Astrocyte (in vitro differentiated cells and primary cell): ENCODE measurements at places on chromosomes 7 and 10.

DNA sequence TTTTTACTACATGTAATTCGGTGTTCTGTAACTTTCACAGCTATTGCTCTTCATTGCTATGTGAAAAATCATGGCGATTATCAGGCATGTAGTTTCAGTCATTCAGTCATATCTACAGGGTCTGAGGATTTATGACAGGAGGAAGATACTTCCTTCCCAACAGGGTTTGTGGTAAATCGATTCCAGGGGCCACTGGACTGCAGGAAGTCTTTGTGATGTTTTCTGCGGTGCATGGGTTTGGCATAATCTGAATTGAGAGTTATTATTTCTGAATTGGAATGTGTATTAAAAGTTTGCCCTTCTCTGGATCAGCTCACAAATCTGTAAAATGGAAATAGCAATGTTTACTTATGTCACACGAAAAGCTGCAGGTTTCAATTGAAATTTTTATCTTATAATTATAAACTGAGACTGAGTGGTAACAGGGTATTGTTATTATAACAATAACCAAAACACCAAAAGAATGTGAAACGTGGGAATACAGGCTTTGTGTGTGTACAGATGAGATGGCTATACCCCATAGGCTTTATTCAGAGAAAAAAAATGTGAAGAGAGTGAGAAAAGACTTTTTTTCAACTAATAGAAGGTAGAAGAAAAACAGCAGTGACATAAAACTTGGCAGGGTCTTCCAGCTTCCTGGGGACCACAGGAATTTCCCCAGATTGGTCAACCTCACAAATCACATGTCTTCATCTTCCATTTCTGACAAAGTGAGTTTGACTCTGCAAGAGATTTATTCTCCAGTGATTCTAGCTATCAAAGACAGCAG lies 307.7 kb upstream of the NFE2L3 start:
- peak; percentile 66 for DNase-seq

GRCh38 chr10:29229258-29229705 lies 59.6 kb upstream of the LYZL1 start:
- no peak for DNase-seq

- no peak for DNase-seq
Observed at GRCh38 chr10:129418496-129419225, 48.4 kb upstream of the MGMT start.

DNA sequence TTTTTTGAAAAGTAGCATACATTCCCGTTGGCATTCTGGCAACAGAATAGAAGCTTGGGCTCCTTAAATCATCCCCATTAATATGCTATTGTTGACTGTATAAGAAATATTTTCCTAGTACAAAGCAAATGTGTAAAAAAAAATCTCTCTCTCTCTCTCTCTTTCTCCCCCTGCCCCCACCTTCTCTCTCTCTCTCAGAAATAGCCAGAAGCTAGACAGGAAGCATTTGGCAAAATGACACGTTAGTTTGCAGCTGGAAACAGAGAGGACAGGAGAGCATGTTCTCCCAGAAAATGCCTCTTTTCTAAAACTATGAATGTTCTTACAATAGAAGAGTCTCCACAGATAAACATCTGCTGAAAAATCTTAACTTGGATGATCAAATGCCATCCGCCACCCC lies 59.6 kb upstream of the AKR1E2 start:
- DNase-seq: no peak

- no peak for DNase-seq
Observed at GRCh38 chr7:68362745-68363518, 1235.3 kb upstream of the AUTS2 start.

GRCh38 chr7:101155303-101155702 lies 1.0 kb downstream of the AP1S1 start:
- no peak for DNase-seq

- DNase-seq: peak; percentile 69
Observed at GRCh38 chr7:141045842-141046620, 27.8 kb upstream of the TMEM178B start.

DNA sequence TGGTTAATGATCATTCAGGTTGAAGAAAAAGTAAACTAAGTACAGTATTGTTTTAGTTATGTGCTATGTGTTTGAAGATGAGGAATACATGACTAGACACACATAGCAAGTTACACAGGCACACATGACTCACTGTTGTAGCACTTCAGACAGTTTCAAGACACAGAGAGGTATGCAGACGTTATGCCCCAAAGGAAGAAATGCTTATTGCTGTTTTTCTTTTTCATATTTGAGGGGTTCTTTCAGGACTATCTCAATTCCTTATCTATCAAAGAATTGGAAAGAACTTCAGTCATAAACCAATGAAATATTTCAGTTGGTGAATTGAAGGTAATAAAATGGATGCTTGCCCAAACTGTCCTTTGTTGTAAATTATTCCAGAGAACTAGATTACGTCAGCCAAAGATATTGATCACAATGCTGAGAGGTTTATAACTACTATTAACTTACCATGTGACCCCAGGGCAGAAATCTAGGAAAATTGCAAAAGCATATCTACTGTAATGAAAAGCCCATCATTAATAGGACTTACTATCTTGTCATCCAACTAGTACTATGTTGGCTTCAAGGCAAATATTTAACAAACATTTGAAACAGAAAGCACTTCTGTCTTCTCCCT lies 61.2 kb upstream of the CAPZA2 start:
- peak; percentile 93 for DNase-seq

DNA sequence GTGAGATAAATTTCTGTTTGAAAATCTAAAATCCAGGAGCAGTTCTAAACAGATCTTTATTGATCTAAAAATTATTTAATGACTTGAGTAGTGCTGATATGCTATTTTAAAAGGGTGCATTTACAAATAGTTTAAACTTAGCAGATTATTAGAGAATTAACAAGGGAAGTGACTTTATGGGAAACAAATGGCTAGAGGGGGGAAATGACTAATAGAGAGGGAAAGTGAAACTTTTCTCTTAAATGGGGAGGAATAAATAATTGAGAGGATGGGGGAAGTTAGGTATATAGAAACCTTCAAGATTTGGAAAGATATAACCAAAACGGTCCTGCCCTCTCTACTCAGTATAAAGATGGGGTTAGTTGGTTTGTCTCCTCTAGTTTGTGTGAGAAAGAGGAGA lies 90.1 kb upstream of the ARMC3 start:
- DNase-seq: no peak

- DNase-seq: no peak
Observed at GRCh38 chr10:12603766-12604470, 254.6 kb downstream of the CAMK1D start.

DNA sequence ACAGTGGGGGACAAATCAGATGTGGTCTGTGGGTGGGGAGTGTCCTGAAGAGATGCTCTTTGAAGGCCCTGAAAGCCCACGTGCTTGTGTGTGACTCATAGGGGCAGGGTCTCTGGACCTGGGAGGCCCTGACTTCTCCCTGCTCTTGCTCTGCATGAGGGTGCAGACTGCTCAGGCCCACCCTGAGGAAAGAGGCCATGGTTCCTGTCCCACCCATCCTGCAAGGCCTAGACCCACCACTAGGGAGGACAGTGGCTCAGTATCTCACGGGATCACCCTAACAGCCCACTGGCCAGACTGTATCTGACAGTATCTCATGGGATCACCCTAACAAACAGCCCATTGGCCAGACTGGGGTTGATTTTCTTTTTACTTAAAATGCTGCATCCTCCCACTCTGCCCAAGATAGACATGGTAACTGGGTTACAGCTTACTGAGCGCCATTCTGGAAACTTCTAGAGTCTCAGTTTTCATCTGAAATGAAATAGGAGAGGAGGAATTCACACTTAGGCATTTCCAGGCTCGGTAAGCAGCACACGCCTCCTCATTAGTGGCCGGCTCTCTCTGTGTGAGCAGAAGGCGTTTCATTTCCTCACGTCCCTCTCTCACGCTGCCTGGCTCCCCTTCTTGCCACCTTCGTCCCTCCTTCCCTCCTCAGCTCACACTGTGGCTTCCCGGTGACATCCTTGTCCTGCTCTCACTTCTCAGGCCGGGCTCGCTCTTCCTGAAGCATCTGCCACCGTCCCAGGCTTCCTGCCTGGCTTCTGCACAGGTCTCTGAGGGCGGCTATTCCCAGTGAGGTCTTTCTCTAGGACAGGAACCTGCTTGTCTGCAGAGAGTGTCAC lies 242.6 kb downstream of the GLRX3 start:
- DNase-seq: no peak

- DNase-seq: no peak
Observed at GRCh38 chr10:22992075-22992474, 64.2 kb downstream of the ARMC3 start.

GRCh38 chr10:71394926-71395562 lies 1.7 kb upstream of the CDH23 start:
- DNase-seq: no peak

DNA sequence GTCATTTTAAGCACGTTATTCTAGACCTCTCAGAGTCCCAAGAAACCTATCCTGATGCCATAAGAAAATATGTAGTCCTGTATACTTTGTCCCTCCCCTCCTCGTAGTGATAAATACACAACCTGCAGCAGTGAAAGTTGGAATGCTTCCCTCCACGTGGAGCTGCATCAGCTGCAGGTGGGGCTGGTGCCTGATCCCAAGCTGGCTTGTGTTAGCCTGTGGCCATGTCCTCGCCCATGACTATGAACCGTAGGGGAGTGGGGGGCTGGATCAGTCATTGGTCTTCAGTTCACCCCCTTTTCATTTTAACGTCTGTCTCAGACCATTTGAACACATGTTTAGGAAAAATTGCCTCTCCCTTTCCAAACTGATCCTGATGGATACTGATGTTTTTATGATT lies 171.4 kb upstream of the HABP2 start:
- no peak for DNase-seq

GRCh38 chr10:65032867-65033769 lies 1511.9 kb downstream of the REEP3 start:
- DNase-seq: no peak

DNA sequence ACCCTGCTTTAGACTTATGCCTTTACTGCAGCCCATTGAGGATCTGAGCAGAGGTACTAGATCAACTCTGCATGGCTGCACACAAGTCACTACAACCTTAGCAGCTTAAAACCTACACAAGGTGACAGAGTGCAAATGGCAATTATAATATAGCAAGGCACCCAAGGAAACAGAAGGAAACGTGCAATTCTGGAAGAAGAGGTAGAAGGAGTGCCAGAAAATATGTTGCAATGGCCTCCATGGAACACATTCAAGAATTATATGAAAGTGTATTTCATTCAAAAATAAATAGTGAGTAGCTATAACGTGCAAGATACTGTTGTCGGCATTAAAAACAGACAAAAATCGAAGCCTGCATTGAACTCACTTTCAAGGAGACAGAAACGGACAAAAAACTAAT lies 2.9 kb upstream of the AKR1C8 start:
- DNase-seq: no peak

DNA sequence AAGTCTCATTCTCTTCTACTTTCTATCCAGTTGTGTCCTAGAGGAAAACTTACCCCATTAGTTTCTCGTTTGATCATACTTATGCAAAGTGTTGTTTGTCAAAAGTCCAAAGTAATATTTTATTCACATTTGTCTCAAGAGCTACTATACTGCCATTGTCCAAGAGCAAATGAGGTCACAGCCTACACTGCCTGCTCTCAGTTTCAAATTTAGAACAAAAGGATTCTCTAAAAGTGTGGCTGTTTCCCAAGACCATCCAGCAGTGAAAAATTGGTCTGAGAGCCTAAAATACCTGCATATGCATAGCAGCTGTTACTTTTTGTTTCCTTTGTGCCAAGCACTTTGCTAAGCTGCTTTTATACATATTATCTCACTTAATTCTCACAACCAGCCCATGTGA lies 439.5 kb upstream of the NFE2L3 start:
- DNase-seq: no peak

DNA sequence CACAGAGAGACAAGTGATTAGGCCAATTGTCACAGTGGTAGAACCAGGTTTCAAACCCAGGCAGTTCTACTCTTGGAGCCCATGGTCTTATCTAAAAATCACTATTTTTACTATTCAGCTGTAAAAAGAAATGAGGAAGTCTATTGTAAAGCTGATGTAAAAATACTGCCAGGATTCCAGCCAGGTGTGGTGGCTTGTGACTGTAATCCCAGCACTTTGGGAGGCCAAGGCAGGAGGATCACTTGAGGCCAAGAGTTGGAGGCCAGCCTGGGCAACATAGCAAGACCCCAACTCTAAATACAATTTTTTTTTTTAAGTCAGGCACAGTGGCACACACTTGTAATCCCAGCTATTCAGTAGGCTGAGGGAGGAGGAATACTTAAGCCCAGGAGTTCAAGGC lies 40.4 kb downstream of the HIP1 start:
- no peak for DNase-seq

DNA sequence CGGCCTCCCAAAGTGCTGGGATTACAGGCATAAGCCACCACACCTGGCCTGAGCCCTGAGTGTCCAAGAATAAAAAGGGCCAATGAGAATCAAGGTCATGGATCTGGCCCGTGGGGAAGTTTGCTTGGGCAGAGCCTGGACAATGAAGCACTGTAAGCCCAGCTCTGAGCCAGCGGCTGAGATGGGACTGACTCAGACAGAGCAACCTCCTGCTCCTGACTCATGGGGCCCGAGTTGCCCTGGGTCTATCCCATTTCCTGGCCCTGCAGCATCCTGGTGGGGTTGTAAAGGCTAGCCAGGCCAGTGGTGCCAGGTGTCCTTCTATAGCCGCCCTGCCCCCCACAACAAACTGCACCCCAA lies 5.2 kb upstream of the MYH16 start:
- peak; percentile 90 for DNase-seq

DNA sequence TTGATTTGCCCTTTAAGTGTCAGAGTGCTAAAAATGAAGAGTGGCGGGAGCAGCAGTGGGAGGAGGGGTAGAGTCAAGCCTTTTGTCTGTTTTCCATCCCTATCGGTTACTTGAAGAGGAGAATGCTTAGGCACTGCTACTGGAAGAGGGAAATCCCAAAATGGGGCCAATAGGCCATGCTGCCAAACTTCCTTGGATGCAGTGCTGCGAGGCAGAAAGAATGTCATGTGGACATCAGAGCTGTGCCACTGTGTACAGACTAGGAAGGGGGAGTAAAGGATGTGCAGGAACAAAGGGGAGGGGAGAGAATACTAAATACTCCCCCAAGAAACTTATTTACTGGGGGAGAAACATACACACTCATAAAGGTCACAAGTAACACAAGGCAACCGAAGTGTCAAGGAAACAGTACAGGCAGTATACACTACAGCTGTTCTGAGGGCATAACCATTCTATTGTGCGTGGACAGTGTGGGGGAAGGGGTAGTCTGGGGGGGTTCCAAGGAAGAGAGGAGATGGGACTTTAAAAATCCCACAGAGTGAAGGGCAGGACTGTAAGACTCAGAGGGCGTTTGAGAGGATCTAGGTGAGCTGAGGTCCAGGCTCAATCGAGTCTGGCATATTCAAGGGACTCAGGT lies 228.7 kb upstream of the PLXNA4 start:
- DNase-seq: no peak

DNA sequence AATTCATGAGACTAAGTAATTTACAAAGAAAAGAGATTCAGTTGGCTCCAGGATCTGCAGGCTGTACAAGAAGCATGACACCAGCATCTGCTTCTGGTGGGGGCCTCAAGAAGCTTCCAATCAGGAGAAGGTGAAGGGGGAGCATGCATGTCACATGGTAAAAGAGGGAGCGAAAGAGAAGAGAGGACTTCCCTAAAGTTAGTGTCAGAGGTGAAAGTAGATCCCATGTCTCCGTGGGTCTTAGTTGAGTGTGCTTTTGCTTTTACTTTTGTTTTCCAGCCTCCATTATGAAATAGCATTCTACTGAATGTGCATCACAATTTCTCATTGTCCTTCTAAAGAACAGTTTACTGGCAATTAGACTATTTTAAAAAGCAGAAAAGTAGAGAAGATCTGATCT lies 213.6 kb upstream of the FZD1 start:
- DNase-seq: no peak
